ENCODE measurements at places on chromosomes 11 and 22. TPM values are rescaled to one million over a fixed set of nuclear protein-coding genes. Genes with fewer than 3 reads are reported as not detected.

- peak overlapping the region; percentile 49 for H3K4me3 ChIP-seq
- peaks cover 19% of the 10 kb centered on the region for H3K4me1 ChIP-seq
- H3K36me3 ChIP-seq: no peaks in the 10 kb centered on the region
- no peak for DNase-seq
- peaks cover 32% of the 10 kb centered on the region for H3K27me3 ChIP-seq
Measured at GRCh38 chr11:61587541-61587941, 6.7 kb upstream of the SYT7 start.

DNA sequence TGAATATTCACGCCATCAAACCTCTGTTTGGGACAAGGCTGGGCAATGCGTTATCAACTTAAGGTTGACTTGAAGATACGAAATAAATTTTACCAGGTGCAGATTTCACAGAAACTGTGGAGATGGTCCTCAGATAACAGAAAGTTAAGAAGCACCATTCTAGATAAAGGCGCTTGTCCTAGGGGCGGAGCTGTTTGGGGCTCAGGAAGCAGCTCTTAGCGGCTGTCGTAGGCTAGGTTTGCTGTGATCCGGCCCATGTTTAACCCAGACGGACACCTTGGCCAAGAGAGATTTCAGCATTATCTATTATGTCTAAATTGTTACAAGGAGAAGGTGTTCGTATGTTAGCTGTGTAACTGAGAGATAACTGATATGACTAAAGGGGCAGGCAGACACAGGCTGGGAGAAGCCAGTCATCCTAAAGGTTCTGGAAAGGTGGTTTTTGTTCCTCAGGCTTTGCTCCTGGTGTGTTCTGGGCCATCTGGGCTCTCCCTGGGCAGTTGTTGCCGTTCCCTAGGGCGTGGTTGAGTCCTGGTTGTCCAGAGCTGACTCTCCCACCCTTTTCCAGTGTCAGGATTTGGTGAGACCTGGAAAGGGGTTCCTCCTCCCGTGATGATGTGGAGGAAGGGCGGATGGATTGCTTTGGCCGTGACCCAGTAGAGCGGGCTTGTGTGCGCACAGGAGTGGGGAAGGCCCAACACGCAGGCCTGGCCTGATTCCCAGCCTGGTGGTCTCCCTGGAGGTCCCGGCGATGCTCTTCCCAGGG lies 25.8 kb downstream of the TPCN2 start:
- no peak for DNase-seq
- H3K27ac ChIP-seq: peak overlapping the region; percentile 65
- H3K27me3 ChIP-seq: no peaks in the 10 kb centered on the region
- H3K4me3 ChIP-seq: no peak overlapping the region

DNA sequence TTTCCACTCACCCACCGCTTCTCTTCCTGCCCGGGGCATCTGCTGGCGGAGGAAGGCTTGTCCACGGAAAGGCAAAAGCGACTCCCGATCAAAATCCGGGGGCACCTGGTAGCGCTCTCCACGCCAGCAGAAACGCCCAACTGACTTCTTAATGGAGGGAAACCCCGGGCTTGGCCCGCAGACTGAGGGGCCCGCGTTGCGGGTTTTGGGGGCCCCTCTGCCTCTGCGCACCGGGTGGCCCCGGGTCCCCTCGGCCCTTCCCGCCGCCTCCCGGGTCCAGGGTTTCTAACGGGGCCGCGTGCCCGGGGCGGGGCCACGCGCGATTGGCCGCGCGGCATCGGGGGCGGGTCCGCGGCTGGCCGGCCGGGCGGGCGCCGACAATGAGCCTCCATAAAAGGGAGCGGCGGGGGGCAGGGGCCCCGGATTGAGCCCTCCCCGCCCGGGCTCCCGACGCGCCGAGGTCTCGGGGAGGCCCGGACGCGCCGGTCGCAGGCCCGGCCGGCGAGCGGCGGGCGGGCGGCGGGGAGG lies at the start of gene SPINDOC:
Gene SPINDOC (plus strand): TSS at position 422 of the 528 bp plus-strand sequence. CDS start 231 bp downstream, outside the sequence.
- H3K27ac ChIP-seq: peak within 1 kb of the TSS; percentile 84
- DNase-seq: peak; percentile 54
- peak within 1 kb of the TSS; percentile 80 for H3K4me3 ChIP-seq

- no peaks in the 10 kb centered on the region for H3K4me1 ChIP-seq
- H3K27me3 ChIP-seq: no peaks in the 10 kb centered on the region
- no peaks in the 10 kb centered on the region for H3K36me3 ChIP-seq
- H3K27ac ChIP-seq: no peak overlapping the region
- no peak for DNase-seq
Measured at GRCh38 chr22:43723816-43724215, 88.3 kb downstream of the EFCAB6 start.

DNA sequence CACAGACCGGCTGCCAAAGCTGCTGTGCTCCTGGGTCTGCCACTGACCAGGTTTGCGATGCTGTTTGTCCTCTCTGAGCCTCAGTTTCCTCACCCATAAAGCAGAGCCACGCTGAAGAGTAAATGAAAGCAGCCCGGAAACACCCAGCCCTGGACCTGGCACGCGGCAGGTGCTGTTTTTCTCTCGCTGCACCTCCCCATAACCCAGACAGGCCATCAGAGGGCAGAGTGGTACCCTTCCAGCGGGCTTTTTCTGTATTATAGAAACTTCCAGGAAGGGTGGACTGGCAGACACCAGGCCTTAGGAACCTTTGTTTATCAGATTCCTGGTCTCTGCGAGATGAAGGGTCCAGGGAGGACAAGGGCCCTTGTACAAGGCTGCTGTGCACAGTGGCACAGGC lies 17.9 kb upstream of the FGF19 start:
- H3K4me1 ChIP-seq: no peaks in the 10 kb centered on the region
- no peaks in the 10 kb centered on the region for H3K36me3 ChIP-seq

- no peak overlapping the region for H3K4me3 ChIP-seq
- no peaks in the 10 kb centered on the region for H3K4me1 ChIP-seq
- H3K27ac ChIP-seq: no peak overlapping the region
- H3K27me3 ChIP-seq: no peaks in the 10 kb centered on the region
- no peaks in the 10 kb centered on the region for H3K36me3 ChIP-seq
- DNase-seq: peak; percentile 53
Measured at GRCh38 chr11:75328426-75329277, 22.8 kb downstream of the ARRB1 start.

GRCh38 chr11:64894070-64894811 lies 15.8 kb upstream of the EHD1 start:
- H3K36me3 ChIP-seq: no peaks in the 10 kb centered on the region
- no peaks in the 10 kb centered on the region for H3K27me3 ChIP-seq
- no peaks in the 10 kb centered on the region for H3K4me1 ChIP-seq
- DNase-seq: peak; percentile 88
- no peak overlapping the region for H3K4me3 ChIP-seq
- peak overlapping the region; percentile 38 for H3K27ac ChIP-seq

GRCh38 chr22:29914165-29914564 lies 31.2 kb downstream of the MTMR3 start:
- H3K27ac ChIP-seq: peak overlapping the region; percentile 76
- DNase-seq: no peak
- H3K4me1 ChIP-seq: no peaks in the 10 kb centered on the region
- H3K27me3 ChIP-seq: no peaks in the 10 kb centered on the region

DNA sequence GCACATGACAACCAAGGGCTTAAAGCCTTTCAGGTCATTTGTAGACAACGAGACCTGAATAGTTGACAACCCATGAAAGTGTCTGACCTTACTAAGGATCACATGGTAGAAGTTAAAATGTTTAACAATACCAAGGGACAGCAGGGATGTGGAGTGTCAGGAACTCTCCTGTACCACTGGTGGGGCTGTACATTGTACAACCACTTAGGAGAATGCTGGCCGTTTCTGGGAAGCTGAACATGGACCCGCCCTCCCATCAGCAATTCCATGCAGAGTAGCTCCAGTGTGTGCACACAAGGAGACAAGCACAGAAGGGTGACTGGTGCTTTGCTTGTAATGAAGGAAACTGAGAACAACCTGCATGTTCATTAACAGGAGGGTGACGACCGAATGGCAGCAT lies 162.9 kb downstream of the MPPED1 start:
- no peaks in the 10 kb centered on the region for H3K27me3 ChIP-seq
- H3K36me3 ChIP-seq: peaks cover 14% of the 10 kb centered on the region
- DNase-seq: no peak
- no peaks in the 10 kb centered on the region for H3K4me1 ChIP-seq

- no peaks in the 10 kb centered on the region for H3K36me3 ChIP-seq
- no peaks in the 10 kb centered on the region for H3K27me3 ChIP-seq
- H3K4me3 ChIP-seq: no peak overlapping the region
- no peak for DNase-seq
Measured at GRCh38 chr11:107203656-107204055, 185.4 kb upstream of the GUCY1A2 start.

- H3K36me3 ChIP-seq: no peaks in the 10 kb centered on the region
- no peak overlapping the region for H3K4me3 ChIP-seq
- no peak for DNase-seq
- no peaks in the 10 kb centered on the region for H3K27me3 ChIP-seq
Measured at GRCh38 chr11:127023991-127024390, 23.4 kb upstream of the KIRREL3 start.

DNA sequence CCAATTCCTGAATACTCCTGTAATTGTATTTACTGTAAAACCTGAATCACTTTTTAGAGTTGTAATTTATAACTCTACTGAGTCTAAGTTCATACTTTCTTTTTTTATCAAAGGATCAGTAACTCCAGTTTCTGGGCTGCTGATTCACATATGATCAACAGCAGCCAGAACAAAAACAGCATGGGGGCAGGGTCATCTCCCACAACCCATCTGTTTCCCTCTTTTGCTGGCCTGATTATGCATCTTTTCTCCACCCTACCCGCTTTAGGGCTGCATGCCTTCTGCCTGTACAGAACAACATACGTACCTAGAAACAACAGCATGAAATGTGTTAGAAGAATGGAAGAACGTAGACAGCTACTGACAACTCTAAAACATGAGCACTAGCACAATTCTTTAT lies 76.0 kb downstream of the MRTFA start:
- H3K36me3 ChIP-seq: no peaks in the 10 kb centered on the region
- H3K4me1 ChIP-seq: no peaks in the 10 kb centered on the region
- no peaks in the 10 kb centered on the region for H3K27me3 ChIP-seq
- no peak overlapping the region for H3K4me3 ChIP-seq
- H3K27ac ChIP-seq: no peak overlapping the region
- DNase-seq: no peak

- no peaks in the 10 kb centered on the region for H3K4me1 ChIP-seq
- H3K27me3 ChIP-seq: no peaks in the 10 kb centered on the region
- no peak for DNase-seq
- H3K4me3 ChIP-seq: no peak overlapping the region
Measured at GRCh38 chr11:124093330-124093729, 21.9 kb upstream of the VWA5A start.

DNA sequence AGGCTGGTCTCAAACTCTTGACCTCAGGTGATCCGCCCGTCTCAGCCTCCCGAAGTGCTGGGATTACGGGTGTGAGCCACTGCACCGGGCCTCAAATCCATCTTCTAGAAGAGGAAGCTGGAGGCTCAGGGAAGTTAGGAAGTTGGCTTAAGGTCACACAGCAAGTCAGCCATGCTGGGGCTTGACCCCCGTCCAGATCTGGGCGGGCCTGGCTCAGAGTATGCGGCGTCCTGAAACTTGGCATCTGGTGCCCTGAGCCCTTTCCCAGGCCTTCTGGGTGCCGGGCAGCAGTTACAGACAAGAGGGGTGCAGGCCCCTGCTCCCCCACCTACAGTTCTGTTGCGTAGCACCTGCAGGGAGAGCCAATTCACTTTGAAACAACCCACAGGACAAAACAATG lies 11.2 kb downstream of the MPPED1 start:
- no peaks in the 10 kb centered on the region for H3K36me3 ChIP-seq
- H3K4me1 ChIP-seq: no peaks in the 10 kb centered on the region
- H3K27me3 ChIP-seq: peaks cover 4% of the 10 kb centered on the region

GRCh38 chr11:5524756-5525155 lies 8.3 kb upstream of the UBQLNL start:
- no peaks in the 10 kb centered on the region for H3K4me1 ChIP-seq
- H3K27ac ChIP-seq: no peak overlapping the region
- no peak for DNase-seq
- H3K27me3 ChIP-seq: no peaks in the 10 kb centered on the region
- H3K36me3 ChIP-seq: no peaks in the 10 kb centered on the region

DNA sequence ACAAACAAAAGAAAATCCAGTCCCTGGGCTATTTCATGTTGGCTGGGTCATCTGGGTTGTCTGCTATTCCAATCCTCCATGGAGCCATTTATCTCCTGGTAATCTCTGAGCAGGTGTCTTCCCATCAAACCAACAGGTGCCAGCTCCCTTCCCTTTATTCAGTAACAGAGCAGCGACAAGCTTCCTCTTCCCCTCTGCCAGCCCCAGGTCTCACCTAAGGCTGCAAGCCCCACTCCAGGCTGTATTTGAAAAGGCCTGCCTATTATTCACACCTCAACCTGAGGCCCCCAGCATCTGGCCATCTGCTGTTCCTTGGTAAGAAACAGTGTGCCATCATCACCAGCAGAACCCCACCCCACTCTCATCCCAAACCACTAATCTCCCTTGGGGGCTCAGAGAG lies 436.2 kb downstream of the BUD13 start:
- no peaks in the 10 kb centered on the region for H3K27me3 ChIP-seq
- no peak for DNase-seq
- H3K36me3 ChIP-seq: no peaks in the 10 kb centered on the region
- H3K4me1 ChIP-seq: no peaks in the 10 kb centered on the region
- no peak overlapping the region for H3K4me3 ChIP-seq

DNA sequence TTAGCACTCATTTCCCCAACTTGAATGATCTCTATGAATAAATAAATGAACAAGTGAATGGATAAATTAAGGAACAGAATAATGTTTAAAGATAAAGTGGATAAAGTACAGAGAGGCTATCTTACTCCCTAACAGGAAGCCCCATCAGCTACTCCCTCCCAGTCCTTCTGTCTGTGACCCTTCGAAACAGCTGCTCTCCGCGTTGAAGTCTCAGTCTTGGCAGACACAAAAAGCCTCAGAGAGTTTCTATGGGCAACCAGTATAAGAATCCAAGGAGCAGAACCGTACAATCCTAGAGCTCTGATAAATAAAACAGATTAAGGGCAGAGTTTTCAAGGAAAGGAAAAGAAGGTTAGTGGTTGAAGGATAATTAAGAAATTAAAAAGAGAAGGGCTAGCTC lies 35.0 kb downstream of the GUCY1A2 start:
- DNase-seq: no peak
- H3K4me3 ChIP-seq: no peak overlapping the region

- H3K4me1 ChIP-seq: peaks cover 35% of the 10 kb centered on the region
- H3K36me3 ChIP-seq: no peaks in the 10 kb centered on the region
- DNase-seq: no peak
- H3K4me3 ChIP-seq: no peak overlapping the region
Measured at GRCh38 chr11:9761441-9761945, 97.6 kb downstream of the SWAP70 start.

- no peak overlapping the region for H3K27ac ChIP-seq
- no peak for DNase-seq
- H3K27me3 ChIP-seq: no peaks in the 10 kb centered on the region
- no peaks in the 10 kb centered on the region for H3K4me1 ChIP-seq
- no peak overlapping the region for H3K4me3 ChIP-seq
- H3K36me3 ChIP-seq: no peaks in the 10 kb centered on the region
Measured at GRCh38 chr22:17541476-17541875, 21.8 kb upstream of the SLC25A18 start.

- H3K4me1 ChIP-seq: peaks cover 14% of the 10 kb centered on the region
- no peaks in the 10 kb centered on the region for H3K36me3 ChIP-seq
- no peak overlapping the region for H3K27ac ChIP-seq
- no peaks in the 10 kb centered on the region for H3K27me3 ChIP-seq
Measured at GRCh38 chr22:38572065-38572464, 2.1 kb upstream of the DMC1 start.

- no peaks in the 10 kb centered on the region for H3K36me3 ChIP-seq
- H3K4me3 ChIP-seq: no peak overlapping the region
- DNase-seq: no peak
- H3K27ac ChIP-seq: no peak overlapping the region
- H3K27me3 ChIP-seq: no peaks in the 10 kb centered on the region
Measured at GRCh38 chr11:8317159-8317558, 53.5 kb upstream of the LMO1 start.

GLYATL2 gene
- total RNA-seq: not detected

DNAJB13 gene
- not detected for total RNA-seq

CD6 gene
- 3.6 TPM for total RNA-seq

FAT3 gene
- 2.7 TPM for total RNA-seq
